Stimulated activated CD8-positive, alpha-beta memory T cell treated with anti-CD3 and anti-CD28 coated beads, Interleukin-2, amount 100 ng/mL, for 1 hour (primary cell): ENCODE measurements at places on chromosomes 6 and 20.

DNA sequence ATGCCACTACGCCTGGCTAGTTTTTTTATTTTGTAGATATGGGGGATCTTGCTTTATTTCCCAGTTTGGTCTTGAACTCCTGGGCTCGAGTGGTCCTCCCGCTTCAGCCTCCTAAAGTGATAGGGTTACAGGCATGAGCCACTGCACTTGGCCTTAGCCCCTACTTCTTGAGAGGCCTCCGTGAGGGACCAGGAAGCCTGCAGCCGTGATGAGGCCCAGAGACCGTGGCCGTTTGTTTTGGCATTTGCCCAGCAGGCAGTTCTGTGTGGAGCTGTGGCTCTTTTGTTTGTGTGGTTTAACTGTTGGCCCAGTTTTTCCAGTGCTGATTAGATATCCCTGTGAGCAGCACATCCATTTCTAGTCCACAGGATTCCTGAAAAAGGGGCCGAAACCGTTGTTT is 39.8 kb downstream of the SRSF3 start:
- DNase-seq, result no peak

DNA sequence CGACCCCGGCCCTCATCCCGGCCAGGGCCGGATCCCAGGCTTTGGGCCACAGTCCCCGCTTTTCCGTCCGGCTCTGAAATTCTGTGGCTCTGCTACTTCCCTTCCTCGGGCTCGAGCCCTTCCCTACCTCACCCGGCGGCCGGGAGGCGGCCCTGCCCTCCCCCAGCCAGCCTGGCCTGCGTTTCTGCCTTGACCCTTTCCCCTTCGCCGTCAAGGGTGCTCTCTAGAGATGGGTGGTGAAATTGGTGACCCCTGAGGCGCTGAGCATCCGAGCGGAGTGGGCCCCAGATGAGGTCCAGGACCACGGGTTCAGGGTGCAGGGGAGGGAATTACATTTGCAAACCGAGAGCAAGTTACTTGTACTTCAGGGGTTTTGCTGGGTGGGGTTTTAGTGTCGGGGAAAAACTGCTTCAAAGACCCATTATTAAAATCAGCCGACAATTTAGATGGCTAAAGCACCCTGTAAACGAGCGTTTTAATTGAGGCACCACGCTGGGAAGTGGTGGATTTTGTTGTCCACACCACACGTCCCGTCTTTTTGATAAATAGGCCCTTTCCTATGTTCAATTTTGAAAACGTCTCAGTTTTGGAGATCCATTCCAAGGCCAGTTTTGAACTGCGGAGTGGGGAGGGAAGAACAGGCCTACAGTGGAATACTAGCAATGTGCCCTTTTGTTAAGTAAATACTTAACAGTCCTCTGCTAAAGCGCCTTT is 9.9 kb downstream of the TFAP2A start:
- DNase-seq, result no peak

- DNase-seq, result no peak
Measured at GRCh38 chr6:17450832-17451231, 57.4 kb downstream of the CAP2 start.

DNA sequence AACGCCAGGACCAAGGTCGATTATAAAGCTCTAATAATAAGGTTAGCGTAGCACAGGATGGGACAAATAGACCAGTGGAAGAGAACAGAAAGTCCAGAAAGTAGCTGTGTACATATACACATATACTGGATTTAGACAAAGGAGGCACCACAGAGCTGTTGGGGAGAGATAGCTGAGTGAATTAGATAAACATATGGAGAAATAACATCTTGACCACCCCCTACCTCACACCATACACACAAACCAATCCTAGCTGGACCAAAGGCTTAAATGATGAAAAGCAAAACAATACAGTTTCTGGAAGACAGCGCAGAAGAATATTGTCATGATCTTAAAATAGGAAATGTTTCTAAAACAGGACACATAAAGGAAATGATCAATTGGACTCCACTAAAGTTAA is 112.9 kb downstream of the PXDC1 start:
- no peak for DNase-seq

- no peak for DNase-seq
Measured at GRCh38 chr20:48131581-48131980, 346.3 kb upstream of the SULF2 start.
